Stimulated activated CD4-positive, alpha-beta T cell treated with anti-CD3 and anti-CD28 coated beads, TNF-alpha, amount 100 ng/mL, for 24 hours (primary cell): ENCODE measurements at places on chromosomes 1 and 21.

GRCh38 chr21:15343066-15343465 lies 278.3 kb upstream of the NRIP1 start:
- no peak for DNase-seq

DNA sequence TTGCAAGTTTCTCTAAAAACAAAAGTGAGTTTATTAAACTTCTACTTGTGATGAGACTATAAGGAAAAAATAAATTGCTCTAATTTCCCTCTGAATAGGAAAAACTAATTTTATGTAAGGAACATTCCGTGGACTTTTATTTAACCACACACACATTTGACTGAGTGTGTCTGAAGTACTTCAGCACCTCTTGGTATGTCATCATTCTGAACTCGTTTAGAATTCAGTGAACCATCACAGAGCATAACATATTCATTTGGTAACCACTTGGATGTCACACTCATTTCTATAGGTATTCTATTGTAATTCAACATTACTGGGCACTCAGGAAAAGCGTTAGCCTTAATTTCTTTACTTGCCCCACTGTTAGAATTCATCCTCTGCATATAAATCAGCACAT lies 79.1 kb downstream of the RGS21 start:
- DNase-seq = no peak

DNA sequence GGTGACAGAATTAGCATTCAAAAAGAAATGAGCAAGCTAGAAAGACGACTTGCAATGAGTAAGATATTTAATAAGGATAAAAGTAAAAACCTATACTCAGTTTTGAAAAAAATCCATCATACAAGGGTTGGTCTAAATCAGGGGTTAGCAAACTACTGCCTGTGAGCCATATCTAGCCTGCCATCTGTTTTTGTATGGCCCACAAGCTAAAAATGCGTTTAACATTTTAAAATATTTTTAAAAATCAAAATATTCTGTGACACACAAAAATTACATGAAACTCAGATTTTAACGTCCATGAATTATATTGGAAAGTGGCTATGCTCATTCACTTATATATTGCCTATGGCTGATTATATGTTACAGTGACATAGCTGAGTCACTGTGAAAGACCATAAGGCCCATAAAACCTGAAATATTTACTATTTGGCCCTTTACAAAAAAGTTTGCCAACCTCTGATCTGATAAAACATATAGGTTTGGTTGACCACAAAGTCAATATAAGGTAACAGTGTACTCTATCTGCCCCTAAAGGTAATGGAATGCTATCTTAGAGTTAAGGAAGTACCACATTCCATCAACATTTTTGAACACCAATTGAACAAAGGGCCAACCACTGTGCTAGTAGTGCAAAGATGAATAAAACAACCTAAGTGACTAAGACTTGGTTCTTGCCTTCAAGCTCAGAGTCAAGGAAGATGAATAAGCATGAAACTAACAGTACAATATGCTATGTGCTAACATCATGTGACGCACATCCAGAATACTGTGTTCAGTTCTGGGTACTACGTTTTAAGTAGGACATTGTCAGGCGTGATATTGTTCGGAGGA lies 3.2 kb downstream of the IFT25 start:
- DNase-seq = no peak

- DNase-seq = no peak
These were observed 34.0 kb downstream of the ACP6 start for GRCh38 chr1:147636314-147636713.

DNA sequence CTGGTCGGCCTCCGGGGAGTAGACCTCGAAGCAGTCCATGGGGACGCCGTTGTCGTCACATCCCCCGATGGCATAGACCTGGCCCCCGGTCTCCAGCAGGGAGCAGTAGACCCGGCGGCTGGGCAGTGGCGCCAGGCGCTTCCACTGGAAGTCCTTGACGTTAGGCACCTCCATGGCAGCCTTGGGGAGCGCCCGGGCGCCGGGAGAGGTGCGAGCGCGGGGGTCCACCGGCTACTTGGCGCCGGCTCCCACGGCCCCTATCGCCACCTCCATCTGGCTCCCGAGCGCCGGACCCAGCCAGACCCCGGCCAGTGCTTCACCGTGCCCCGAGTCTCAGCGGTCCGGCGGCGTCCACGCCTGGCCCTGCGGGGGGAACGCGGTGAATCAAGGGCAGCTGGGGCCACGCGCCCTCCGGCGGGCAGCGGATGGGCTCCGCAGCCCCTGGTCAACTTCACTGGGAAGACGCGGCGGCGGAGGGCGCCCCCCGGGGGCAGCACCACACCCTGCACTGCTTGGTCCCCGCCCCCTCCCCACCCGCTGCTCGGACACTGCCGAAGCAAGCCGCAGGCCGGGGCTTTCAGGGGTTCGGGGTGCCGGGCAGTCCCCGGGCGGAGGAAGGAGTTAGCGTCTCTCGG lies 13.2 kb downstream of the KLHDC8A start:
- DNase-seq = no peak

DNA sequence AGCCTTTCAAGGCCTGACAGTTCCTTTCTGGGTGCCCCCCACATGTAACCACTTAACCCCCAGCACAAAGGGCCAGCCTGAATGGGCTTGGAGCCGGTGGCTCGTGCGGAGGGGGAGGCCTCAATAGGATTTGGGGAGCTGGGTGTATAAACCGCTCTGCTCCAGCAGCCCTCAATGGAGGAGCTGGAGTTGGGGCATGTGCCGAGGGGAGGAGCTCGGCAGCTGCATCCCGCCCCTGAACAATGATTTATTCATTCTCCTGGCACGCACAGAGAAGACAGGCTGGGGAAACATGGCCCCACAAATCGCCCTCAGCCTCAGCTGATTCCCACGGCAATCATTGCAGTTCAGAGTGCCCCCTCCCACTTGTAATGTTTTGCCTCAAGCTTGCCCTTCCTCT lies 6.9 kb upstream of the C1orf216 start:
- no peak for DNase-seq

GRCh38 chr1:7366955-7367665 lies 404.0 kb upstream of the VAMP3 start:
- DNase-seq = no peak

DNA sequence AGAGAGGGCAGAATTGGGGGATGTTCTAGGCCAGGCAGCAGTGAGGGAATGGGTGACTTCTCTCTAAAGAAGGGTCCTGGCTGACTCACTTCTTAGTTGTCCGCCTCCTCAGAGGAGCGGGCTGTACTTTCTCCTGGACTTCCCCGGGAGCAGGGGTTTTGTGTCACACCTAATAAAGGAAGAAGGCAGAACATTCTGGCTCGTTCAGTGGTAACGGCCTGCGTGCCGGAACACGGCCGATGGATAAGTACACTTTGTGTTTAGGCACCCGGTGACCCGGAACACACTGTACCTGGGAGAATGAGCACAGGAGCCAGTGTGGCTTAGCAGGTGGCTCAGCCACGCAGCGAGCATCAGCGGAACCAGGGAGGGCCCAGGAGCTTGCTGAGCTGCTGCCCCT lies 84.7 kb downstream of the FBXO2 start:
- DNase-seq = no peak

DNA sequence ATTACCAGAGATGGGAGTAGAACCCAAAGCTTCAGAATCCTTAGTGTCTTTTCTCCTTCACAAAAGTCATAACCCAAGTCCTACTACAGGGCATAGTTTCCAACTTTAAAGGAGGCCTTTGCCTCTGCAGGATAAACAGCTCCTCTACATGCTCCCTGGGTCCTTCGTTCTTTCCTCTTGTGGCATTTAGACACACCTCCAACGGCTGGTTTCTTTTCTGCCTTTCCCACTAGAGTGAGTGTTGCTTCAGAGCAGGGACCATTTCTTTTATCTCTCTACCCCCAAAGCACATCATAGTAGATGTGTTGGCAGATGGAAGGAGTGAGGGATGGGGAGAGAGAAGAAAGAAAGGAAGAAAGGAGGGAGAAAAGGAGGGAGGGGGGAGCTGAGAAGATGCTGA lies 144.7 kb upstream of the SPATA6 start:
- no peak for DNase-seq

- DNase-seq = peak; percentile 50
These were observed 3.8 kb upstream of the PLEKHA6 start for GRCh38 chr1:204363335-204364114.

- no peak for DNase-seq
These were observed 123.7 kb upstream of the GJB5 start for GRCh38 chr1:34631126-34631525.

- DNase-seq = no peak
These were observed 119.9 kb downstream of the FASLG start for GRCh38 chr1:172778456-172779455.

DNA sequence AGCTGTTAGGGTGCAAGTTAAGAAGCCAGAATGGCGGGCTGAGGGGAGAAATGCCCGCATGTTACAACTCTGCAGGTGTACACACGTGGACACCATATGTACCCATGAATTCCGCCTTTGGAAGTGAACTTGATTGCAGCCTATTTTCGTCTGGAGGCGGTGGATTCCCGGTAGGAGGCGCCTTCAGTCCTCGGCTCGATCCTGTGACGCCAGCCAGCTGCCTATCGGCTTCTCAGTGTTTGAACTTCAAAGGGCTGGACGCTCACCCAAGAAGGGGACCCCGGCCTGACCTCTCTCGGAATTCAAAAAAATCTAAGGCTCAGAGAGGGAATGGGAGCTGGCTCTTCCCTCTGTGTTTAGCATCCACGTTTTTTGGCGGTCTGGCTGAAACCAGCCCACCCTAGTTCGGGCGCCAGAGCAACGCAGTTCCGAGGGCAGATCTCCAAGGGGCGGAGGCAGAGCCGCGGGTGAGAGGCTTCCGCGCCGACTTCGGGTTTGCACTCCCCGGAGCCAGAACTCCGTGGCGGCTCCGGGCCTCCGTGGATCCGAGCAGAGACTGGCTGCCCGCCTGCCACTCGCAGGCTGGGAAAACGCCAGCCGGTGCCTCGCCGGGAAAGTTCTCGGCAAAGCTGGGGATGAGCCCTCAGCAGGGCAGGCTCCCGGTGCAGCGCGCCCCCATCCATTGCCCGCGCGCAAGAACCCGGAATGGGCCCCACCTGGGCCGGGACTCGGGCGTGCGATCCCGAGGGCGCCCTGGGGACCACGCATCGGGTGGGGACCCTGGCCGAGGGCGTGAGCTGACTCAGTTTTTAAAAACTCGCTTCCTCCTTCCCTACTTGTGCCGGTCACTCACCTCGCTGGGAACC lies 996 bp upstream of the TMEM51 start:
- no peak for DNase-seq

DNA sequence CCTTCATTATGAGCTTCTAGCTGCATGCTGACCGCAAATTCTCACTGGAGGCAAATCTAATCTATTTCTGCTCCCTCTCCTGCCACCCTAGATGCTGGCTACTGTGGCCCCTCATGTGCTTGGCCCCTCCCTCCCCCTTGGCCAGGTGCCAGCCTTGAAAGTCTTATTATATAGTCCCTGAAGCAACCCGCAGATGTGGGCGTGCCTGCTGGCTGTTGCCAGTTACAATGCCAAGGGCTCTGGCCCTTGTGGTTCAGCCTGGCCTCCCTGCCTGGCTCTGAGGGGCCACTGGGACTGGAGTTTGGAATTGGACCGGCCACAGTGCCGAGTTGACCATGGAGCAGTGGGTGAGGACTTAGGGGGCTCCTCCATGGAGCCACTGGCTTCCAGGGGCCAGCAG lies 78.9 kb upstream of the ACTRT2 start:
- no peak for DNase-seq

DNA sequence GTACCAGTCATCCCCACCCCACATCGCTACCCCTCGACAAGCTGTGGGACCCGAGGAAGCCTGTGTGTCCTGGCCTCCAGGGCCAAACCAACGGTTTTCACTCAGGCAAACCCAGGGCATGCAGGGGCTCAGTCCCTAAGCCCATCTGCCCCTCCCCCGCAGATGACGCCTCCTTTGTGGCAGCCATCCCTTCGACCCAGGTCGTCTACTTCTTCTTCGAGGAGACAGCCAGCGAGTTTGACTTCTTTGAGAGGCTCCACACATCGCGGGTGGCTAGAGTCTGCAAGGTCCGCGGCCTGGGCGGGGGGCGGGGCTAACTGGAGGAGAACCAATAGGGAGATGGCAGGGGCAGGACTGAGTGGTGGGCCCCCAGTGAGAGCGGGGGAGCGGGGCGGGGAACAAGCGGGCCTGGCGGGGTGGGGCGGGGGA lies 7.4 kb downstream of the SEMA4A start:
- peak; percentile 62 for DNase-seq

GRCh38 chr1:91120936-91121335 lies 99.1 kb upstream of the ZNF644 start:
- DNase-seq = no peak

DNA sequence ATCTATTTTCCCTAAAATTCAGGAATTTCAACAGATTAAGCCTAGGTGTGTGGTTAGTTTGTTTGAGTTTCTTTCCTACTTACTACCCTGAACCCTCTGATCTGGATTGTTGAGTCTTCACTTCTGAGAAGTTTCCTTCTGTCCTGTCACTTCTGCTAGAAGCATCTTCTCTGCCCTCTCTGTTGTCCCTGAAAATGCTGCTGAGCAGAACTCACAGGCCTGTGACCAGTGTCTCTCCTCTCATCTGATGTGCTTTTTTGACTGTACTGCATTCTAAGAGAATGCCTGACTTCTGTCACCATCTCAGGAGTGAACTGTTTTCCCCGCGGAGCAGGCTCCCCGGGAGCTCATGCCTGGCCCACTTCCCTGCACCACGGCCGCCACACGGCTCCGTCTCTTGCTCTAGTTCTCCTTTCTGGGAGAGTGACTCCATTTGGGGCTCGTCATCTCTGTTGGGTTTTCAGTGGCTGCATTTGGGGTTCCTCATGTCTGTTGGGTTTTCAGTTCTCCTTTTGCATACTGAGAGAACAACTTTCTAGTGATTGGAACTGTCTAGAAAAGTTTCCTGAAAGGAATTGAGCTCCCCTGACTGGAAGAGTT lies 77.9 kb downstream of the POFUT2 start:
- no peak for DNase-seq

- DNase-seq = no peak
These were observed 10.7 kb downstream of the LRRC47 start for GRCh38 chr1:3785456-3786157.

DNA sequence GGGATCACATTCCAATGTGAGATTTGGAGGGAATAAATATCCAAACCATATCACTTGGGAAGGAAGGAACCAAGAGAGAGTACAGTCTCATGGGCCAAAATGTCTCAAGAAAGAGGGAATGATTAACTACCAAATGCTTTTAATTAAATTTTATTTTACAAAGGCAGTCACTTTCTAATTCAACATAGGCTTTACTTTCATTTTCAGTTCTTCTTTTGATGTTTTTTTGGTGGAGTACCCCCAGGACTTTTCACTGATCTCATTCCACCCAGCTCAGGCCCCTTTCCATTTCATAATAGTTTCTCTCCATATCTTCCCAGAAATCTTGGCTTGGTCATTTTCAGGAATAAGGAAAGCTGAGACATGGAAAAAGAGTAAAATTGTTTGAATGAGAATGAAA lies 5.1 kb upstream of the SLAMF7 start:
- DNase-seq = no peak

- DNase-seq = no peak
These were observed 44.0 kb downstream of the FAM163A start for GRCh38 chr1:179786815-179787685.

DNA sequence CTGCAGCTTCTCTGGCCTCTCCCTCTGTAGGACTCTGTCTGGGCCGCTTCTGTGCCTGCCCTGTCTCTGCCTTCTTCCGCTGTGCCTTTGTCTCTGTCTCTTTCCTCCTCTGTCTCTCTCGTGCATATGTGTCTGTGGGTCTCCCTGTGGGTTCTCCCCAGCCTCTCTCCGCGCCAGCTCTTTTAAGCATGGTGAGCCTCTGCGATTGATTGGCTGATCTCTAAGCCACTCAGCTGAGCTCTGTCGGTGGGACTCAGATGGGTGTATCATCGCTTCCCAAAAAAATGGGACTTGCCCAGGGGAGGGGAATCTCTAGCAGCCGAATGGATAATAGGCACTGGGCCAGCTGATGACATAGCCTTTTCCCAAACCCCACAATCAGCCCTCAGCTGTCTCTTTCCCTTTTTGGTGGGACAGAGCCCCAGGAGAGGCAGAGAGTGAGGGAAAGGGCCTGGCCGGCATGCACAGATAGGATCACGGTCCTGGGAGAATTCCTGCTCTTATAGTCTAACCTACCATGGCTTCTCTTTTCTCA lies at the start of gene ADAMTS4:
Gene ADAMTS4, minus strand, starts transcription at position 158 of the 535 bp plus-strand sequence. CDS start 427 bp downstream, outside the sequence.
- DNase-seq = no peak
